Heart left ventricle (tissue), 16 donors: ENCODE measurements at places on chromosomes 1 and 21.

- H3K4me1 ChIP-seq: no peaks in the 10 kb centered on the region
- H3K36me3 ChIP-seq: no peaks in the 10 kb centered on the region
- H3K27ac ChIP-seq: no peak overlapping the region
- DNase-seq: no peak
- H3K4me3 ChIP-seq: no peak overlapping the region
These were observed 33.5 kb upstream of the ABCD3 start for GRCh38 chr1:94384485-94385265.

DNA sequence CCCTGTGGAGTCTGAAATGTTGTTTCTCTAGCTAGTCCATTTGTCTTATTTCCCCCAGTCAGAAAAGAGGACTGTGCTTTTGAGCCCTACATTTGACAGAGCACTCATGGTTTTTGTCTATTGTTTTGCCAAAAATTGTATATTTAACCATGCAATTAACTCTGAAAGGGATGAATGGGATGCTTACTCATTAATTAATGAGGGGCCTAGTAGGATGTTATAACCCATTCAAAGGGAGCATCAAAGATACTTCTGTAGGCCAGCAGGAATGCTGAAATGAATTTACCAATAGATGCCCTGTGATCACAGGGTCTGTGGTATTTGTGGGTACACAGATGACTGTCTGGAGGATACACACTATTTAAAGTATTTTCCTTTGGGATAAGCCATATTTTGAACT, 147.7 kb downstream of the FCRL5 start:
- H3K27me3 ChIP-seq: no peaks in the 10 kb centered on the region
- no peak for DNase-seq
- no peak overlapping the region for H3K4me3 ChIP-seq
- no peaks in the 10 kb centered on the region for H3K36me3 ChIP-seq
- no peak overlapping the region for H3K27ac ChIP-seq
- H3K4me1 ChIP-seq: no peaks in the 10 kb centered on the region

GRCh38 chr1:229768232-229768631, 142.2 kb downstream of the URB2 start:
- H3K27ac ChIP-seq: no peak overlapping the region
- peaks cover 12% of the 10 kb centered on the region for H3K27me3 ChIP-seq
- DNase-seq: no peak
- no peaks in the 10 kb centered on the region for H3K36me3 ChIP-seq
- H3K4me3 ChIP-seq: no peak overlapping the region
- no peaks in the 10 kb centered on the region for H3K4me1 ChIP-seq

- no peak overlapping the region for H3K27ac ChIP-seq
- no peaks in the 10 kb centered on the region for H3K27me3 ChIP-seq
- H3K4me1 ChIP-seq: peaks cover 2% of the 10 kb centered on the region
These were observed 174.5 kb downstream of the ZC3H11B start for GRCh38 chr1:219438386-219438785.

GRCh38 chr1:201128476-201128875, 1.5 kb upstream of the ASCL5 start:
- no peak overlapping the region for H3K27ac ChIP-seq
- no peaks in the 10 kb centered on the region for H3K4me1 ChIP-seq
- no peak for DNase-seq
- peaks cover 4% of the 10 kb centered on the region for H3K27me3 ChIP-seq

GRCh38 chr1:185850366-185850765, 116.2 kb downstream of the HMCN1 start:
- no peak overlapping the region for H3K4me3 ChIP-seq
- H3K36me3 ChIP-seq: no peaks in the 10 kb centered on the region
- no peaks in the 10 kb centered on the region for H3K27me3 ChIP-seq
- DNase-seq: no peak
- H3K27ac ChIP-seq: no peak overlapping the region

GRCh38 chr1:7456722-7457082, 314.4 kb upstream of the VAMP3 start:
- H3K27ac ChIP-seq: no peak overlapping the region
- no peaks in the 10 kb centered on the region for H3K27me3 ChIP-seq
- H3K36me3 ChIP-seq: no peaks in the 10 kb centered on the region
- peaks cover 7% of the 10 kb centered on the region for H3K4me1 ChIP-seq
- no peak for DNase-seq

DNA sequence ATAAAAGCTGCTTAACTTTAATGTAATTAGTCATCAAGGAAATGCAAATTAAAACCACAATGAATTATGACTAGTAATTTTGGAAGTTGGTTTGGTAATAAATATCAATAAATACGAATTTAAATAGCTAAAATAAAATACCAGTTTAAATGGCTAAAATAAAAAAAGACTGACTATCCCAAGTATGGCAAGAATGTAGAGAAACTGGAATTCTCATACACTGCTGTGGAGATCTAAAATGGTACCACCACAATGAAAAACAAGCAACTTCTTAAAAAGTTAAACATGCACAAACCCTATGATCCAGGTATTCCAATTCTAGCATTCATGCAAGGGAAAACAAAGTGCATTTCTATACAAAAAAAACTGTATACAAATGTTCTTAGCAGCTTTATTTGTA, 382.6 kb upstream of the NR5A2 start:
- H3K4me3 ChIP-seq: no peak overlapping the region
- H3K27me3 ChIP-seq: no peaks in the 10 kb centered on the region
- H3K4me1 ChIP-seq: no peaks in the 10 kb centered on the region
- DNase-seq: no peak
- no peak overlapping the region for H3K27ac ChIP-seq
